ENCODE measurements at places on chromosomes 1 and 21. TPM values are rescaled to one million over a fixed set of nuclear protein-coding genes. Genes with fewer than 3 reads are reported as not detected.

- H3K4me1 ChIP-seq, result no peaks in the 10 kb centered on the region
- H3K27ac ChIP-seq, result no peak overlapping the region
- no peaks in the 10 kb centered on the region for H3K36me3 ChIP-seq
- peaks cover 21% of the 10 kb centered on the region for H3K27me3 ChIP-seq
- no peak for DNase-seq
Measured at GRCh38 chr1:101389547-101389929, 152.7 kb downstream of the S1PR1 start.

- no peak overlapping the region for H3K27ac ChIP-seq
- H3K4me3 ChIP-seq, result no peak overlapping the region
- no peaks in the 10 kb centered on the region for H3K36me3 ChIP-seq
- DNase-seq, result no peak
- H3K4me1 ChIP-seq, result no peaks in the 10 kb centered on the region
- peaks cover 14% of the 10 kb centered on the region for H3K27me3 ChIP-seq
Measured at GRCh38 chr1:101410048-101410878, 173.4 kb downstream of the S1PR1 start.

EFNA3 gene
- total RNA-seq, result 1.7 TPM

DNA sequence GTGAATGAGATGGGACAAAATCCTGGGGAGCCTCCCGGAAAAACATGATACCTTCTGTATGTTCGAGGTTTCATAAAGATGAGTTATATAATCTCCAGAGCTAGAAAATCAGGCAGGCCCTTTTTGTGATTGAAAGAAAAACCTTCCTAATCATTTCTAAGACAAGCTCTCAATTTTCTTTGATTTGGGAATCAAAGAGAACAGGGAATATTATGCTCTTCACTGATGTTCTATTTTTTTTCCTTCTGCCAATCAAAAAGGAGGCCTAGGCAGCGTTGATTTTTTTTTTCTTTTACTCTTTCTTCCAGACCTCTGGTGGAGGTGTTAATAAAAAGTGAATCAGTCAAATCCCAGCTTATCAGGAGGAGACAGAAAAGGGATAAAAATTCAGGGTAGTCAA is 34.5 kb downstream of the DIRAS3 start:
- no peak for DNase-seq
- H3K4me3 ChIP-seq, result no peak overlapping the region
- H3K36me3 ChIP-seq, result no peaks in the 10 kb centered on the region
- no peak overlapping the region for H3K27ac ChIP-seq
- no peaks in the 10 kb centered on the region for H3K27me3 ChIP-seq

DNA sequence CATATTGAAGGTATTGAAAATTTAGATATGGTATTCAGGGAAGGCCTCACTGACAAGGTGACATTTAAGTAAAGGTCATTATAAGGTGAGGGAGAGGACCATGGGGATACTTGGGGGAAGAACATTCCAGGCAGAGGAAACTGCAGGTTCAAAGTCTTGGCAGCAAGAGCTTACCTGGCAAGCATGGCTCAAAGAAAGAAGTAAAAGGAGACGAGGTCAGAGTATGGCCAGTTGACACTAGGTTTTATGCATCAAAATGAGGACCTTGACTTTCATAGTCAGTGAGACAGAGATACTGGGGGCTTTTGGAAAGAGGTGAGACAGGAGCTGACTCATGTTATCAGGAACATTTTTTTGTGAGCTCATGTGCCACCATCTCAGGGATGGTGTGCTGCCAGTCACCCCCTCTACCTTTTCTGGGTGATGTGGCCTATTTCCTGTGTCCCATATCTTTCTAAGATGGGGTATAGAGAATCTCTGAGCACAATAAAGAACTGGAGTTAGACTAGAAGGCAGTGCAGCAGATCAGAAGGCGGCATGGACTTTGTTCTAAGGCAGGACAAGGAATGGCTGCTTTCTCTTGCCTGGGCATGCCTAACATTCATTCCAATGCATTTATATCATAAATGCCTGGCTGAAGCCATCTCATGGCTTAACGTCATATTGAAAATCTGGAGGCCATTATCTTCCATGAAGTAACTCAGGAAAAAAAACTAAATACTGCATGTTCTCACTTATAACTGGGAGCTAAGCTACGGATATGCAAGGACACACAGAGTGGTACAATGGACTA is 406.7 kb downstream of the NTNG1 start:
- H3K4me3 ChIP-seq, result no peak overlapping the region
- peaks cover 7% of the 10 kb centered on the region for H3K4me1 ChIP-seq
- no peak for DNase-seq
- no peaks in the 10 kb centered on the region for H3K27me3 ChIP-seq
- no peaks in the 10 kb centered on the region for H3K36me3 ChIP-seq
- no peak overlapping the region for H3K27ac ChIP-seq

CRYAA gene
- not detected for total RNA-seq

Measured in Calu3 (cell line).